ENCODE measurements at places on chromosomes 2 and 18. TPM values are rescaled to one million over a fixed set of nuclear protein-coding genes. Genes with fewer than 3 reads are reported as not detected.

GRCh38 chr2:129769185-129769991 lies 210.1 kb upstream of the RAB6C start:
- no peak for DNase-seq

GRCh38 chr2:122001441-122001874 lies 246.0 kb downstream of the TSN start:
- DNase-seq, result no peak

DNA sequence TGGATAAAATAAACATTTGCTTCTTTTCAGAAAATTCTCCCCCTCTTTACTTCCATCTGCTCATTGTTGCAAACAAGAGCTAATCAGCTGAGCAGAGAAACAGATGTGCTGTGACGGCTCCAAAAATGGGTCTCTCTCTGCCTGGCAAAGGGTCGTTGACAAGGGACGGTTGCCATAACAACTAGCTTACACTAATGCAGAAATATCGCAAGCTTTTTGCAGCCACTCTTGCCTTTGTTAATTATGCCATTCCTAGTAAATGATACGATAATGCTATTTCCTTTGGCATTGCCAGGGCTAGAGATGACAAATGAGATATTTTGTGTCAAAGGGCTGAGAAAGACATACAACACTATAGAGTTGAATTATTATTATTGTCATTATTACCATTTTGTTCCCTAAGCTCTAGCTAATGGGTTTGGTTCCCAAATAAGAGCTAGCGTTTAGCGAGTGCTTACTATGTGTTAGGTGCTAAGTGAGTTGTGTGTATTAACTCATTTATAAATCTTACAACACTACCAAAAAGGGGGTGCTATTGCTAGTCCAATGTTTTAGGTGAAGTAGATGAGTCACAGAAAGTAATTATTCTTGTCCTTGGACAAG lies 46.8 kb downstream of the MYO3B start:
- DNase-seq, result no peak

DNA sequence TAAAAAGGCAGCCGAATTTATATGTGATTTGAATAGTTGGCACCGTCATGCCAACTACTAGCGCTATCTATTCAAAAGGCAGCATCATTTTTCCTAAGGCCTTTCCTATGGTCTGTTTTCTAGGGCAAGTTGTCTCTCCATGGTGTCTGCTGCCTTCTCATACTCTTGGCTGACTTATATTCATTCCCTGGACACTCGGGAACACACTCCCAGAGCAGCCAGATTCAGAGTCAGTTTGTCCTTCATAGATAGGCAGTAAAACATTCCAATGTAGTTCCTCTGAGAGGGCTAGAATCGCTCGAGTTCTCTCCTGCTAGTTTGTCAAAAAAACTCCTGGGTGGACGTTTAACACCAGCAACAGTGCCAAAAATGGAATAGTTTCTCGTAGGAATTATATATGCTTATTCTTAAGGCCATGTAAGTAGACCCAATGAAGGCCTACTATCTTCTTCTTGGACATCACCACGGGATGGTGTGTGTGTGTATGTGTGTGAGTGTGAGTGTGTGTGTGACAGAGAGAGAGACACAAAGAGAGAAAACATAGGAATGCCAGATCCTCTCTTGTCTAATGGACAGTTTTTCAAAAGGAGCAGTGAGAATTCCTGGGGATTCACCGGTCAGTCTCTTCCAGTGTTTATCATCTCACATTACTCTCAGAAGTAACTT lies 129.3 kb upstream of the CTAGE1 start:
- no peak for DNase-seq

DNA sequence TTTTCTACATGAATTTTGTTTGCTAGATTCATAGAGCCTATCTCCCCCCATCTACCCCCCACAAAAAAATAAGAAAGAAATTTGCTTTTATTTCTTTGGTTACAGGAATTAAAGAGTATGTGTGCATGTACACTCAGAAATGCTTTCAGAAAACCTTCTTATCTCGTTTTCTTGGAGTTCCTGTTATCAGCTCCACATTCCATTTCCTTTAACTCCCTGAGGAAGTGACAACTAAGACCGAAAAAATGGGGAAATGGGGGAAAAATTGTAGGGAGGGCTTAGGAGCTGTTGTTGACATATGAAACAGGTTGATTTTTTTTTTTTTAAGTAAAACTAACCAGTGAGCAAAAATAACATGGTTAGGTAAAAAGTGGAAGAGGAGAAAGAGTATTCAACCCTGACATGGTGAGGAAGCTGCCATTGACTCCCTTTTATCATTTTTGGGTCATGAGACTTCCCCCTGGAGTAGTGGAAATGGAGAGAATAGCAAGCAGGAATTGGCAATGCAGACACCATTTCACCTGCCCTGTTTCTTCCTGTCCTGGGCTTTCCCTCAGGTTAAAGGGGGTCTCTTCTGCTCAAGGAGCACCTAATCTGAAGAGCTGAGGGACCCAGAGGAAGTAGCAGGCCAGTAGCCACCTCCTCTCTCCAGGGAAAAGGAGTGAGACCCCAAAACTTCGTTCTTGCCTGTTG lies 93.5 kb downstream of the OSBPL6 start:
- DNase-seq, result no peak

DNA sequence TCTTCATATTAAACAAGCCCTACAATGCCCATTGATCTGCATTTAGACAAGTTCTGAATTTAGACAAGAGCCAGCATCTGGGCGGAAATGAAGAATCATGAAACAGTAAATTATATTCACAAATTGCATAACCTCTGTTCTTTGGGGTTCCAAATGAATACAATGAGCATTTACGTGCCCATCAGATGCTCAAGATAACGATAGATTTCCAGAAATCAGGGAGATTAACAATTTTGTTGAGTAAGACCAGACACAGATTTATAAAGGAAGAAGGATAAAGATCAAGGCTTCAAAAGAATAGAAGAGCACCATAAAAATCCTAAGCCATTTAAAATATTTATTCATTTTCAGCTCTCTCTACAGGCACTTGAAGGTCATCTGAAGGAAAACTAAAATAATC lies 59.7 kb upstream of the CDH20 start:
- DNase-seq, result no peak

- no peak for DNase-seq
Observed at GRCh38 chr18:58098706-58099105, 54.7 kb downstream of the NEDD4L start.

GRCh38 chr2:148108385-148108784 lies 87.5 kb downstream of the MBD5 start:
- DNase-seq, result no peak

- DNase-seq, result no peak
Observed at GRCh38 chr2:68476454-68476853, 9.1 kb downstream of the APLF start.

DNA sequence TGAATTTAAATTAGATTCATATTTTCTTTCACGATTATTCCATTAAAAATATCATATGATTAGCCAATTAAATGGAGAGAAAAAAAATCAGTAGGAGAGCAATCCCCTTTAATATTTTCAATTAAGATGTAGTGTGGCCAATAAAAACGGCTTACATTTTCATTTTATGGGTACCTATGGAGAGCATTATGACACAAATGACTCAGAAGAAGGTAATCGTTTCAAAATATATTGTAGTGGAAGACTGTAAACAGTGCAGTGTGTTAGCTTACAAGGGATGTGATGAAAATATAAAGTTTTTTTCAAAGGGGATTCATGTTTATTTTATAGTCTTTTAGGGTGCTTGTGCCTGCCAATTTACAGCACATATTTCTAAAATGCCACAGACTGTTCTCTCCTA lies 1507.4 kb upstream of the CELF4 start:
- DNase-seq, result no peak

DNA sequence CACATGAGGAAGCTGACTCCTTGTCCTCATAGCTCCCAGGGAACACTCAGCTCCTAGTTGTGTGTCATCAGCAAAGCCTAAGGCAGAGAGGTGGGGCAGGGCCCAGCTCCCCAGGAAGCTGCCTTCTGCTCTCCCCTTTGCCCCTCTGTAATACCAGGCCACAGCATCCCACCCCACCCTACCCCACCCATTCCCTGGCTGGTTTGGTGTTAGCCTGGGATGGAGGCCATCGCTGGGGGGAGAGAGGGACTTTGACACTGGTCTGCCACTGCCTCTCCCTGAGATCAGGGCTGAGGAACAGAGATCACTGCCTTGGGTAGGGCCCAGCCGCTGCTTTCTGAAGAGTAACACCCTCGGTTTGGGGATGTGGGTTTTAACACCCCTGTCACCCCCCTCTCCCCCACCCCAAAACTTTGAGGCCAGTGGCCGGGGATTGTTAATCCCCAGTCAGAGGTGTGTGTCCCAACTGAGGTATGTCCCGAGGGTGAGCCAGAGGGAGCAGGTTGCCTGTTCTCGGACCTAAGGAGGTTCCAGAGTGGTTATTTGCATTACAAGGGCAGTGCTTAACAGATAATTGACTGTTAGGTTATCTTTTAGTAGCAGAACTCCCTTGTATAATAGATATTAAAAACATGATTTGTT lies 41.4 kb downstream of the TET3 start:
- no peak for DNase-seq

DNA sequence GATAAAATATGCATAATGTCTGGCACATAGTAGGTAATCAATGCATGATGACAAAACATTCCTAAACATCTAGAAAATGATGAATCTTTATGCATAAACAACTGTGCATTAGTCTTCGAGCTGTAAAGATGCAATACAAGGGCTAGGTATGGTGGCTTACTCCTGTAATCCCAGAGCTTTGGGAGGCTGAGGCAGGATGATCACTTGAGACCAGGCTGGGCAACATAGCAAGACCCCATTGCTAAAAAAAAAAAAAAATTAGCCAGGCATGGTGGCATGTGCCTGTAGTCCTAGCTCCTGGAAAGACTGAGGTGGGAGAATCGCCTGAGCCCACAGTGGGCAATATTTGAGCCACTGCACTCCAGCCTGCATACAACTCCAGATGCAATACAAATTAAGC lies 5.3 kb downstream of the TET3 start:
- no peak for DNase-seq

- no peak for DNase-seq
Observed at GRCh38 chr2:3199627-3200345, 177.8 kb downstream of the EIPR1 start.

GRCh38 chr18:22639561-22639960 lies 221.8 kb upstream of the CTAGE1 start:
- DNase-seq, result no peak

DNA sequence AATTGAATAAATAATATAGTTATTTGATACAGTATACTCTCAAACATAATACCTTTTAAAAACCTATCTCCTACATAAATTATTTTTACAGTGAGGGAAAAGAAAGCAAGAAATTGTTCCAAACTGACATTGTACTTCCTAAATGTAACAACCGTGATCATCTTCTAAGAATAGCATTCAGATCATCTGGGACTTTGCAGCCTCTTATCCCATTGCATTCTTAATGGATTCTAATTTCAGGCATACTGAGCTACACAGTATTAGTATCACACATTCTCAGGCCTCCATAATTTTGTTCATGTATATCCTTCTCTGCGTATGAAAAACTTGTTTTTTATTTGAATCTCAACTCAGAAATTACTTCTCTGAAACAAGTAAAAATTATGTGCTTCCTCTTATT lies 1134.7 kb upstream of the CDH2 start:
- DNase-seq, result no peak

GRCh38 chr18:55275039-55275901 lies 312.7 kb downstream of the TCF4 start:
- no peak for DNase-seq

DNA sequence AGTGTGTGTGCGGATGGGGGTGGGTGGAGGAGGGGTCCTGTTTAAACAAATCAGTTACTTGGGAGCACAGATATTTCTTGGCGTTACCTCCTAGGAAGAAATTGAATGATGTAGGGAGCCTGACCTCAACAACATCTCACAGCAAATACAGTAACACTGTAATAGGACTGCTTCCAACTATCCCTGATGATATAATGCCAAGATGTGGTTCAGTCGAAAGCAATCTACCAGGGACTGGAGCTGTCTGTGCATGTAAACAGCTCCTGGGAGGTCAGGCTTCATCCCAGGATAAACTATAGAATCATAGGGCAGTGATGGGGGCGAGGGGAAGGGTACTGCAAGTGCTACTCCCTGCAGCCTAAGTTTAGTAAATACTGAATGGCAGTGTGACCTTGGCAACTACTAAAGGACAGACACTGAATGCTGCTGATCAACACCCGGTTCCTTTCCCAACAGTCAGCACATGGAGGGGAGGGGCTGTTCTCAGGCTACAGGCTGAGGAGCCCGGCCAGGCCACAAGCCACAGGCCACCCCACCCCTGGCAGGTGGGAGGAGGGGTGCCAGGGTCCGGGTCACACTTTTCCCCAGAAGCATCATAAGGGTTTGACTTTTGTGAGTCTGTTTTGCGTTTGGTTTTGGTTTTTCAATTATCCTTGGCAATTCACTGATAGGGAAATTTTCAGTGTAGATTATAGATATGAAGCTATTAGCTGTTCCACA lies 85.3 kb upstream of the ZNF397 start:
- no peak for DNase-seq

DNA sequence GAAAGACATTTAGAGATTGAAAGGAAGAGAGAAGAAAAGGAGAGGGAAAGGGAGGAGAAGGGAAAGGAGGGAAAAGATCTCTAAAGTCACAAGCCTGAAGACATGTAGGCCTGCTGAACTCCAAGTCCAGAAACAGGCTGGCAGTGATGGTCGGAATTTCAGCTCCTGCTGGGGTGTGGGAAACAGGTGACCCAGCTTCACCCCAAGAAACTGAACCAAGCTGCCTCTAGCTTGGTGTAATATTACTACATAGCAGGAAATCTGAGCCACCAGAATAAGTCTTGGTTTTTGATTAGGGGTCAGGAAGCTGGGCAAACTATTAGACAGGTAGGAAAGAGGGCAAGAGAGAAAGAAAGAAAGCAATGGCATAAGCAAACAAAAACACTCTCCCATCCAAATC lies 185.8 kb downstream of the PDE11A start:
- no peak for DNase-seq

DNA sequence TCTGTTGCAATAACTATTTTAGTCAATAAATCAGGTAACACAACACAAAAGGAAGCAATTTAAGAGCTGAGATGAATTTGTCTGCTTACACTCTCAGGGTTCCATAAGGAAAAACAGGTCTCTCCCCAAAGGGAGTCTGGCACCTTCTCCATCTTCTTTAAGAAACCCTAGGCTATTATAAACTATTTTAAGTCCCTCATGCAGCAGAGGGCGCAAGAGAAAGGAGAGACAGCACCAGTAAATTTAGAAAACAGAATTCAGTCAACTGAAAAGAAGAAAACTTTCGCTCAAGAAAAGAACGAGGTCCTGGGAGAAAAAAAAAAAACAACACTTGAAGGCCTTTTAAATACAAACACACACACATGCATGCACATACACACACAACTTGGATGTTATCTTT lies 19.1 kb downstream of the SULT1C4 start:
- DNase-seq, result no peak

GRCh38 chr18:6412933-6413472 lies 1.7 kb downstream of the L3MBTL4 start:
- DNase-seq, result no peak

- DNase-seq, result no peak
Observed at GRCh38 chr18:21684731-21685130, 19.8 kb downstream of the ABHD3 start.

- DNase-seq, result no peak
Observed at GRCh38 chr2:216710551-216711301, 15.4 kb upstream of the IGFBP5 start.

- no peak for DNase-seq
Observed at GRCh38 chr2:101759162-101759561, 61.7 kb downstream of the MAP4K4 start.

The SERPINB10 gene
- total RNA-seq, result not detected

The REV1 gene
- total RNA-seq, result 99.6 TPM

The AFF3 gene
- 25.6 TPM for total RNA-seq

The CPO gene
- not detected for total RNA-seq

The OSR1 gene
- total RNA-seq, result 34.7 TPM

The PDE11A gene
- 2.2 TPM for total RNA-seq

The ZBTB7C gene
- 72.1 TPM for total RNA-seq

The SAG gene
- not detected for total RNA-seq
